CD8-positive, alpha-beta memory T cell (primary cell): ENCODE measurements at places on chromosomes 2 and 18. TPM values are rescaled to one million over a fixed set of nuclear protein-coding genes. Genes with fewer than 3 reads are reported as not detected.
A peak's percentile ranks its signal among the peaks of the same experiment; 100 is the strongest.

The LRATD1 gene
- not detected for total RNA-seq

The UGT1A3 gene
- total RNA-seq: not detected

DNA sequence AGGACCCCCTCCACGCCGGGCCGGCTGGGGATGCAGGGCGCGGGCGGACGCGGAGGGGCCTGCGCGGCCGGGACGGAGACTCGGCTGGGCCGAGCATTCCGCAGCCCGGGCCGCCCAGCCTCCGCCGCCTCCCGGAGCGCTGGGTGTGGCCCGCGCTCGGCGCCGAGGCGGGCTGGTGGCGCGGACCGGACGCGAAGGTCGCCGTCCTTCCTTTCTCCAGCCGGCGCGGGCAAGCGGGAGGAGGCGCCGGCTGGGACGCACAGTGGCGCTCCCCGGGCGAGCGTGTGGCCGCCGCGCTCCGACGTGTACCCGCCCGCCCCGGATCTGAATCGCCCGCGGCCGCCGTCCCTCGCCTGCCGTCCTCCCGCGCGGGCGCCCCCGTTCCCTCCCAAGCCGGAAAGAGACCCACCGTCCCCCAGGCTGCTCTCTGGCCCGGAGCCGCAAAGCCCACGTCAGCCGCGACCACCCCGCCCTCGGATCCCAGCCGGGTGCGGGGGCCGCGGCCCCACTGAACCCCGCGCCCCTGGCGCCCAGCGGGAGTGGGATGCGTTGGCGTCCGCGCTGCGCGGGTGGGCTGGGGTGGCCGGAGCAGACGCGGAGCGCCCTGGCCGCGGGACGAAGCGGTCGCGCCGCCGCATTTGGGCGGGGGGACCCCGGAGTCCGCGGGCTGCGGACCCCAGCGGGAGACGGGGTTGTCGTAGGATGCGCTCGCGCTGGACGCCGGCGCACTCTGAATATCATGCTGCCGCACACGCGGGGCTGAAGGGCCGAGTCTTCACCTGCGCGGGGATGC is 634 bp downstream of the SPATS2L start:
- H3K4me3 ChIP-seq: peak overlapping the region; percentile 45
- H3K27me3 ChIP-seq: no peaks in the 10 kb centered on the region
- H3K4me1 ChIP-seq: peaks cover 5% of the 10 kb centered on the region
- peak; percentile 13 for DNase-seq

DNA sequence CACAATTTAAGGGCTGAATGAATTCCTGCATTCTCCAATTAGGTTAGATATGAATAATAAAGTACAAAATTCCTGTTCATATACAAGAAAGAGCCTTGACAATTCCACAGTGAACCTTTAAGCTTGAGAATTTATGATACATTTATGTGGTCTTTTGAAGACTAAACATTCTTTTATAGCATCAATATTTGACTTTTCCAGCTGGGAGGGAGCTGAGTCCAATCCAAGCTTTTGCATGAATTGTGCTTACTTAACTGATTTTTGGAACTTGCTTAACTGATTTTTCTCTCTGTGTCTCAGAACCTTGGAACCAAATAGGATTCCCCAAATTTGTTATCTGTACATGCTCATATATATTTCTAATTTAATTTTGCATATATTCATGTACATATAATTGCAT is 388.0 kb downstream of the TRIB2 start:
- H3K36me3 ChIP-seq: no peaks in the 10 kb centered on the region
- no peaks in the 10 kb centered on the region for H3K4me1 ChIP-seq
- no peak overlapping the region for H3K27ac ChIP-seq
- no peak for DNase-seq
- no peak overlapping the region for H3K4me3 ChIP-seq
- H3K27me3 ChIP-seq: no peaks in the 10 kb centered on the region

DNA sequence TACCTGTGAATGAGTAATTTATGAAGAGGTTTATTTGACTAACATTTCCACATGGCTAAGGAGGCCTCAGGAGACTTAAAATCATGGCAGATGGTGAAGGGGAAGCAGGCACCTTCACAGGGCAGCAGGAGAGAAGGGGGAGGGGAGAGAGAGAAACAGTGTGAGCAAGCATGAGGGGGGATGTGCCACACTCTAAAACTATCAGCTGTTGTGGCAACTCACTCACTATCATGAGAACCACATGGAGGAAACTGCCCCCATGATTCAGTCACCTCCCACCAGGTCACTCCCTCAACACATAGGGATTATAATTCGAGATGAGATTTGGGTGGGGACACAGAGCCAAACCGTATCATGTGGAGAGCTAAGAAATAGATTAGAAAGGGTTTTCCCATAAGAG is 309.0 kb downstream of the RDH14 start:
- no peak overlapping the region for H3K27ac ChIP-seq
- no peak overlapping the region for H3K4me3 ChIP-seq
- H3K27me3 ChIP-seq: no peaks in the 10 kb centered on the region
- H3K4me1 ChIP-seq: no peaks in the 10 kb centered on the region
- no peaks in the 10 kb centered on the region for H3K36me3 ChIP-seq
- DNase-seq: no peak

GRCh38 chr2:194999771-195000170 is 657.3 kb upstream of the SLC39A10 start:
- H3K36me3 ChIP-seq: no peaks in the 10 kb centered on the region
- H3K27me3 ChIP-seq: no peaks in the 10 kb centered on the region
- DNase-seq: no peak
- no peaks in the 10 kb centered on the region for H3K4me1 ChIP-seq

DNA sequence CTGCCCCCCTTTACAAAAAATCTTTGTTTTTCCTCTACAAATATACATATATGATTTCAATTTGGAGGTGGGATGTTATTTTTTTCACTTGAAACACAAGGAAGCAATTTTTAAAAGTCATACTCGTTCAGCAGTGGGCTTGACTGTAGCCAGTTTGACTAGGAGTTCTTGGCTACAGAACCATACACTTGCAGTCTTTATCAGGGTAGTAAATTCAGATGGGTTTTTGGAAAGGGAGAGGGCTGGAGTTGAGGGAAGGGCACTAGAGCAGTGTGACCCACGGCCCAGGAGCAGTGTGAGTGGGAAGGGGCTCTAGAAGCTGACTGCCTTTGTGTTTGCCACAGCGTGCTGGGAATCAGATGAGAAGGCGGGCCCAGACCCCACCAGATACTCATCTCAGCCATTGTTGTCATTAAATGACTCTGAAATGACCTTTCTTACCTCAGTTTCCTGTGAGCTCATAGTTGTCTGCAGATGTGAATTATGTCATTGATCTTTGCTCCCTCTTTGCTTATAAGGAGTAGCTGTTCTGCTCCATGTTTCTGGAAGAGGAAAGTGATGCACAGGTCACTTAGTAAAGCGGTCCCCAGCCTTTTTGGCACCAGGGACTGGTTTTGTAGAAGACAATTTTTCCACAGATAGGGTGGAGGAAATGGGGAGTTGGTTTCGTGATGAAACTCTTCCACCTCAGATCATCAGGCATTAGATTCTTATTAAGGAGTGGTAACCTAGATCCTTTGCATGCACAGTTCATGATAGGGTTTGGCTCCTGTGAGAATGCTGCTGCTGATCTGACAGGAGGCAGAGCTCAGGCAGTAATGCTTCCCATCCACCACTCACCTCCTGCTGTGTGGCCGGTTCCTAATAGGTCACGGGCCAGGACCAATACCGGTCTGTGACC is 116.8 kb downstream of the SPTBN1 start:
- peaks cover 100% of the 10 kb centered on the region for H3K4me1 ChIP-seq
- H3K4me3 ChIP-seq: peak overlapping the region; percentile 72
- no peaks in the 10 kb centered on the region for H3K27me3 ChIP-seq
- peak; percentile 66 for DNase-seq
- peak overlapping the region; percentile 84 for H3K27ac ChIP-seq
- H3K36me3 ChIP-seq: no peaks in the 10 kb centered on the region

DNA sequence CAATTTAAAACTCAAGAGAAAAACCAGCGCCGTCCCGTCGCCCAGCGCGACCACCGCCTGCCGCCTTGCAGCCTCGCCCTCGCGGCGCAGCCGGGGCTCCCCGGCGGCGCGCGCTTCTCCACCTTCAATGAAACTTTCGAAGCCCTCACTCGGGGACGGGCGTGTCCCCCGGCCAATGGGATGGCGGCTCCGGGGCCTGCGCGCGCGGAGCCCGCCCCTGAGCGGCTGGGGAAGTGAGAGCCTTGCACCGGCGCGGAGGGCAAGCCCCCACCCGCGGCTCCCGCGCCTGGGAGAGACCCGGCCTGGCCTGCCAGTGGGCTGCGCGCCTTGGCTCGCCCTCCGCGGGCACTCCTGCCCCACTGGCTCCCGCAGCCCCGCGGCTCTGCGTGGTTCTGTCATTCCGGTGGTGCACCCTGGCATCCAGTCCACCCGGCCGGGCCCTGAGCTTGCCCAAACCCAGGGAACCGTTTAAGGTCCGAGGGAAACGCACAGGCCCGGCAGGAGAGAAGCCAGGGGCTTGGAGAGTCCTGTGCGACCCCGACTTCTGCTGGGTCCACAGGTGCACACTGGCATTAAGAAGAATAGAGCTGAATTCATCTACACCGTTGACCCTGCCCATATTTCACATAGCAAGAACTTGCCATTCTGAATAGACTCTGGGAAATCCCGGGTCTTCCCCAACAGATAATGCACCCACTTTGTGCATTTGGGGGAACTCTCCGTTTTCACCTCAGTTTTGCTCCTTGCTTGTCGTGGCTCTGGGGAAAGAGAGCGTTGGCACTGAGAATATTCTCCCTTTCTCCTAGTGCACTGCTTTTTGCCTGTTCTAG is at the start of gene PIEZO2:
Gene PIEZO2 (minus strand): TSS at position 129 of the 830 bp plus-strand sequence. CDS start 981 bp downstream, outside the sequence.
- H3K4me1 ChIP-seq: no peaks in the 10 kb centered on the region
- H3K27me3 ChIP-seq: no peaks in the 10 kb centered on the region
- no peaks in the 10 kb centered on the region for H3K36me3 ChIP-seq
- DNase-seq: no peak
- H3K4me3 ChIP-seq: no peak within 1 kb of the TSS

DNA sequence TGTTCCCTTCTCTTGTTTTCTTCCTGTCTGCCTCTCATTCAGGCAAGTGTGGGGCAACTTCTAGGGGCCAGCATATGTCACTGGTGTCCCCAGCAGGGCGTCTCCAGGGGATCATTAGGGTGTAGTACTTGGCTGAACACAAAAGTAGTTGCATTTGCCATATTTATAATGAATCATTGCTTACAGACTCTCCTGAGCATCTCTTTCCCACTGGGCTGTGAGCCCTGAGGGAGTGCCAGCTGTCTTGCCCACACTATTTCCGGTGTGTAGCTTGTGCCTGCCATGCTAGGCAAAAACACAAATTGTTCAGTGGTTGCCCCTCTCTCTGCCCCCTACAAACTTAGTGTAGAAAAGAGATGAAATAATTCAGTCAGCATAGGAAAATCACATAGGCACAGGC is 40.8 kb upstream of the SCLY start:
- no peaks in the 10 kb centered on the region for H3K4me1 ChIP-seq
- H3K27me3 ChIP-seq: no peaks in the 10 kb centered on the region
- H3K4me3 ChIP-seq: no peak overlapping the region
- DNase-seq: no peak
- peaks cover 8% of the 10 kb centered on the region for H3K36me3 ChIP-seq
